ENCODE measurements at places on chromosomes 7 and 10.

DNA sequence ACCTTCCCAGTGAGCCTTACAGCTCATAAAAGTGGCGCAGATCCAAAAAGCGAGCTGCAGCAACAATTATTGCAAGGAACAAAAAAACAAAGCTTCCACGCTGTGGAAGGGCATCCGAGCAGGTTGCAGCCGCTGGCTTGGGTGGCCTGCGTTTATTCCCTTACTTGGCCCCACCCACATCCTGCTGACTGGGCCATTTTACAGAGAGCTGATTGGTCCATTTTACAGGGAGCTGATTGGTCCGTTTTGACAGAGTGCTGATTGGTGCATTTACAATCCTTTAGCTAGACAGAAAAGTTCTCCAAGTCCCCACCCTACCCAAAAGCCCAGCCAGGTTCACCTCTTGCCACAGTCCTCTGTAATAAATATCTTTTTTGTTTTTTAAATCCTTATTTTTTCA, 85.1 kb downstream of the ADCYAP1R1 start:
- DNase-seq, result no peak

- DNase-seq, result no peak
These were observed 124.2 kb downstream of the INHBA start for GRCh38 chr7:41578700-41579099.

GRCh38 chr7:29538389-29538788, 25.2 kb upstream of the PRR15 start:
- DNase-seq, result no peak

DNA sequence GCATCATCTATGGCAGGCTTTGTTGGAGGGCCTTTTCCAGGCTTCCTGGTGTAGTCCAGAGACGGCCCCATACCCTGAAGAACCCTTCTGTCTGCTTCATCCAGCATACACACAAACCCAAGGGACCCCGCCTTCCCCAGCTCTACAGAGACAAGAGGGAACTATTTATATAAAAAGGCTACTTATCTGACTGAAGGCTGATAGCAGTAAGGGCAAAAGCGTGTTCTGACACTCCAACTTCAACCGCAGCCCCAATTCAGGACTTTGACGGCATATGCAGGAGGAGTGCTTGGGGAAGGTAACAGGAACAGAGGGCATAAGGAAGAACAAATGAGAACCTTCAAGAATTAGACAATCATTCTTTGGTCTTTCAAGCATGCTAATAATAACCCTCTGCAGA, 21.0 kb downstream of the GNA12 start:
- DNase-seq, result no peak

DNA sequence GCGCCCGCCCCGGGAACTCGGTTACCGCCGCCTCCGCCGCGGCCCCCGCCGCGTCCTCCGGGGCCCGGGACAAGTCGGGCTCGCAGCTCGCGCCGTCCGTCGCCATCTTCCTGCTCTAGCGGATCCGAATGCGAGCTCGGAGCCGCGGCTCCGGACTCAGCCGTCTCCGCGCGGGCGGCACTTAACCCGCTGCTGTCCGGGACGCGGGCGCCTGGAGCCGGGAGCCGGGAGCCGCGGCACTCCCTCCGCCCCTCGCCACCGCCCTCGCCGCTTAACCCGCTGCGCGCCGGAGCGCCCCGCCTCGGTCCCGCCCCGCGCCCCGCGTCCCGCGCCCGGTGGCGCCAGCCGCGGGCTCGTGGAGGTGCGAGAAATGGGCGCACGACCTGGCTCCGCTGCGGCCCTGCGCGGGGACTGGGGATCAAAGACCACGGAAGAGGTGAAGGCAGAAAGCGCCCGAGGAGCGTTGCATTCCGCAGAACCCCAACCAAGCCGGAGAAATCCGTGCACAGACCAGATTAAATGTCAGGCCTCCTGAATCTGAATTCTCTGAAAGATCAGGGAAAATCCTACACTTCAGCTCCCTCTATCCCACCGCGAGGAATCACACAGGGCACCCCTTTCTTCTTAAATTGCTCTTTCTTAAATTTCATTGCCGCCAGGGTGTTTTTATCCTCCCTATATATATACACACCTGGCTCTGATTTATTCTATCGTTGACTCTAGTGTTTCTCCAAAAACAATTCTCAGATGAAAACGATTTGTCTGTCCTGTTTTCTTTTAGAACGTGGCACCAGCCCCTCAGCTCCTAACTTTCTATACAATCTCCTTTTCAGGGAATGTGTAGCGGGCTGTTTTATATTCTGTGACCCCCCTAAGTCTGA, at the start of gene CTTNBP2:
CTTNBP2 (minus strand) TSS at position 132 of the 881 bp plus-strand sequence; CDS start at position 106, 26 bp downstream.
- no peak for DNase-seq

DNA sequence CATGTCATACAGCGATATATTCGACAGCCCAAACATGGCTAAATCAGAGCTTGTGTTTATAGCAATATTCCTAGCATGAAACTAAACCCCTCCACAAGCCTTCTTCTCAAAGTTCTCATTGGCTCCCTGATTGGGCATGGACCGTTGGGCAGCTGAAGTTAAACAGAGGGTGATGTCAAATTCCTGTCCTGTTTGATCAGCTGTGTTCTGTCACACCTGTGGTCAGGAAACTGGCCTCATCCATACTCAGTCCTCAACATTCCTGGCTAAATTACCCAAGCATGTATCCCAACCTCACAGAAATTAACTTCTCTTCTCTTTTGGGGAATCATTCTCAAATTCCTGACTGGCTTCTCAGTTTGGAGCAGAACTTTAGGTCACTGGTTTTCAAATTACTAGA, 107.9 kb downstream of the ODAD2 start:
- no peak for DNase-seq

GRCh38 chr7:105680505-105681187, 99.4 kb upstream of the EFCAB10 start:
- no peak for DNase-seq

DNA sequence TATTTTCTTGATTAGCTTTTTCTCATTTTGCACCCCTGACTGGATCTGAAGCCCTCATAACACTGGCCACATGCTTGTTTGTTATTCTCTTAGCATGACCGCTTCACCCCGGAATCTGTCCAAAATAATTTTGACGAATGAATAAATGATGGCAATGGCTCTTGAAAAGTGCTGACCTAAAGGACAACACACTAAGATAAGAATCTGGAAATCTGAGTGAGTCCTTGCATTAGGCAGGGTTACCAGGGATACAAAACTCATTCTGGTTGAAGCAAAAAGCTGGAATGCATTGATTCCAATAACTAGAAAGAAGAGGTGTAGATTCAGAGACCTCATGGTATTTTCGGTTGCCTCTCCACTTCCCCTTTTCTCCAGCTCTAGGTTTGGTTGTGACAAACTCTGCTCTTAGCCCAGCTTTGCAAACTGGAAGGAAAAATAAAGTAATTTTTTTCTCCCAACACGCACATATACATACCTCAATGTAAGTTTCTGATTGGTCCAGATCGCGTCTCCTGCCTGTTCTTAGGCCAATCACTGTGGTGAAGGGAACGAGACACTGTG, 157.4 kb downstream of the SKIDA1 start:
- no peak for DNase-seq

GRCh38 chr7:31370609-31371008, 30.1 kb upstream of the NEUROD6 start:
- no peak for DNase-seq

GRCh38 chr7:140867467-140868462, 57.0 kb downstream of the BRAF start:
- DNase-seq, result no peak

- no peak for DNase-seq
These were observed 4.4 kb upstream of the BET1 start for GRCh38 chr7:94008537-94008936.

- no peak for DNase-seq
These were observed 1.3 kb downstream of the LSMEM1 start for GRCh38 chr7:112481833-112482670.

DNA sequence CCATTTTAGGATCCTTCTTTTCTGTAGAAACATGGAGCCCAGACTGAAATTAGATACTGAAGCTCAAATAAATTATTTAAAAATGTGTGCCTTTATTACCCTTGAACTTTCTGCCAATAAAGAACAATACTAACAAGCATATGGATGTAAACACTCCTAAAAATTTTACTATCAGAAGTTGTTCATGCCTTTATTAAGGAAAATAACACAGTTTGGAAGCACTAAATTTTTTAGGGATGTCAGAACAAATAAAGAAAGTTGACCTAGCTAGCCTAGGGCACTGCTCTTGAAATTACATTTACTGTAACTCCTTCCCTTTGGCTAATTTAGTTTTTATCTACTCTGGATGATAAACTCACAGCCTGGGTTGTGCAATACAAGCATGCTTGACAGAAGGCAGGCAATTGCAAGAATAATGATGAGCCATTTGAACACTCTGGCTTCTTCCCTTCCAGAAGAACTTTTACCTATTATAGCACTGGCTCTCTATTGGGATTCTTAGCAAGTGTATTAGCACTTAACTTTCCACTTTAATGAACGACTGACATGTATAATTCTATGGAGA, 351.7 kb upstream of the C7orf33 start:
- DNase-seq, result no peak

DNA sequence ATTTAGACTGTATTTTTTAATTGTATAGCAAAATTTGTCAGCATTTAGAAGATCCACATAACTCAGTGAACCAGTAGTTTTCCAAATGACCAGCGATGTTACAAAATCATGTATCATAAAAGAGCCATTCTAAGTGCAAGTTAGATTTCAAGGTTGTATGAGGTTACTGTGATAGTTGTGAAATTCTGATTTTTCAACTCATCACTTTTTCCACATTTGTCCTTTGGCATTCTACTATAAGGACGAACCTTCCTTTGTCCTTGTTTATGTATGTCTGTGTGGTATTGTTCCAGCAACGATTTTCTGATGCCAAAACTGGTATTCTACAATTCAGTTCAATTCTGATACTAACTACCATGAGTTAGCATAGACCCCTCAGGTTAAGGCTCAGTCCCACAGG, 64.2 kb downstream of the TAX1BP1 start:
- no peak for DNase-seq

- DNase-seq, result no peak
These were observed 98.9 kb downstream of the LRMDA start for GRCh38 chr10:75530299-75530698.

DNA sequence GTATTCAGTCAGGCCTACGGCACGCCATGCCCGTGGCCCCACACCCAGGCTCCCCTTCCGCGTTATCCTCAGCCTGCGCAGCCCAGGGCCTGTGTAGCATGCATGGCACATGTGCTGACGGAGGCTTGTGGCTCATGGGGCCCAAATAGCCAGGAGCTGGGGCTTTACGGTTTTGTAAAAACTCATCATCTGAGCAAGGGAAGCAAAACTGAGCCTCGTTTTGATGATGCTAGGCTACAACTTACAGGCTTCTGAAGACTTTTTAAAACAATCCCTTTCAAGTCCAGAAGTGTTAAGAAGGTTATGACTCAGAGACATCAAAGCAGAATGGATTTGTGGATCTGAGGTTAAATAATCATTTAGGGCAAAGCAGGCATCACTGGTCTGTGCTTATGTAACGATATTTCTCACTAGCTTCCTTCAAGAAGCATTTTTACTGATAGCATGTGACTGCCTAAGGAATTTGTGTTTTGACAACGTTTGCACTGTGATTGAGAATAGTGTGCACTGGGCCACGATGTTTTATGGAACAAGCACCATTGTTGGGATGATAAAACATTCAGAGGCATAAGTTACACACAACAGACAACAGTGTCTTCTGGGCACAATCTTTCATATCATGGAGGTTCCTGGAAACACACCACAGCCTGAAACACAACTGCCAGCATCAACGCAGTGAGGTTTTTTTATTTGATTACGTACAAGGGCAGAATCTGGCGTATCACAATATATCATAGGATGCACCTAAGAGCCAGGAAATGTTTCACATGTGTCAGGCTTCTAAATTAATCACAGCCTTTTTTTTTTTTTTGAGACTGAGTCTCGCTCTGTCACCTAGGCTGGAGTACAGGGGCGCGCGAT, 274.3 kb downstream of the CCDC3 start:
- no peak for DNase-seq

GRCh38 chr7:75995052-75995471, 667 bp upstream of the TMEM120A start:
- no peak for DNase-seq

- DNase-seq, result no peak
These were observed 53.7 kb upstream of the ZNF32 start for GRCh38 chr10:43702213-43702935.

DNA sequence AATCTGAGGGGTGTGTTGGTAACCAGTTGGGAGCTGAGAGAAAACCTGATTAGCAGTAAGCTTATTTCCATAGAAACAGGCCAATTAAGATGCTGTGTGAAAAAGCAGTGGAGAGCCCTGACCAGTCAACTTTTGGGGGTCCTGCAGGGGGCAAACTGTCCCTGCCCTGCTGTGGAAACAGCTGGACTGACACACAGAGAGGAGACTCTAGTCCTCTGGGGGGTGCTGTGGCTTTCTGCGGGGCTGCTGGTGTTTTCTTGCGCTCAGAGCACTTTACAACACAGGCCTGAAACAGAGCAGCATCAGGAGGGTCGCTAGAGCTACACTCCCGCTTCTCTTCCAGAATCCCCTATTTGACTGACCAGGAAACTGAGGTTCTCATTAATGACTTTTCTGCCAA, 546.9 kb upstream of the GALNT17 start:
- no peak for DNase-seq

DNA sequence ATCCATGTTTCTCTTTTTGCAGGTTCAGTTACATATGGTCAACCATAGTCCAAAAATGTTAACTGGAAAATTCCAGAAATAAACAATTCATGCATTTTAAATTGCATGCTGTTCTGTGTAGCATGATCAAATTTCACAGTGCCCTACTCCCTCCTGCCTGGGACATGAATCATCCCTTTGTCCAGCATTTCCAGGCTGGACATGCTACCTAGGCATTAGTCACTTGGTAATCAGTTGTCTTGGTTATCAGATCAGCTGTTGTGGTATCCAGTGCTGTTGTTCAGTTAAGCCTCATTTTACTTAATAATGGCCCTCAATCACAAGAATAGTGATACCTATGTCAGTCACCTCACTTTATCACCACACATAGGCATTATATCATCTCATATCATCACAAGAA, 7.3 kb upstream of the PNLIP start:
- DNase-seq, result no peak

- DNase-seq, result no peak
These were observed 97.2 kb downstream of the DOCK4 start for GRCh38 chr7:112108981-112109380.

GRCh38 chr7:36127075-36127740, 25.8 kb upstream of the EEPD1 start:
- DNase-seq, result no peak

- DNase-seq, result no peak
These were observed 142.8 kb downstream of the ADK start for GRCh38 chr10:74293686-74294371.

GRCh38 chr7:77800158-77800557, 1.6 kb downstream of the PHTF2 start:
- DNase-seq, result no peak

GRCh38 chr7:1558841-1559625, 3.0 kb upstream of the TMEM184A start:
- DNase-seq, result no peak

- peak; percentile 66 for DNase-seq
These were observed 118.2 kb downstream of the CDK6 start for GRCh38 chr7:92717993-92718716.

DNA sequence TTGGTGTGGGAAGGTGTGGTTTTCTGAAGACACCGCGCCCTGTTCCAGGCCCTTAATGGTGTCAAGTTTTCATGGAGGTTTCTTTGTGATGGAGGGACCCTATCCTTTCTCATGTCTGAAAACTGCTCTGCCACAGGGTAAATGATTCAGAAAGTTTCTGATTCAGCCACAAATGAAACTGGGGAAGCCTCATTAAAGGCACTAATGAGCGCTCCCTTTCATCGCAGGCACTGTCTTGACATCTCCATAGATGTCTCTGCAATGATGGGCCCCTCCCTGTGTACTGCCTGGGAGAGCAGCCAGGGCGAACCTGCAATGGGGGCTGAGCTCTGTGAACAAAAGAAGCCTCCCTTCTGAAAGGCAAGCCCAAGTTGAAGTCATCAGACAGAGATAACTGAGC, 355.3 kb downstream of the PRPF18 start:
- no peak for DNase-seq

Data from activated CD4-positive, alpha-beta T cell treated with anti-CD3 and anti-CD28 coated beads, Interleukin-2, amount 50 U/mL, for 24 hours (primary cell).